ENCODE measurements at places on chromosomes 11 and 22.

DNA sequence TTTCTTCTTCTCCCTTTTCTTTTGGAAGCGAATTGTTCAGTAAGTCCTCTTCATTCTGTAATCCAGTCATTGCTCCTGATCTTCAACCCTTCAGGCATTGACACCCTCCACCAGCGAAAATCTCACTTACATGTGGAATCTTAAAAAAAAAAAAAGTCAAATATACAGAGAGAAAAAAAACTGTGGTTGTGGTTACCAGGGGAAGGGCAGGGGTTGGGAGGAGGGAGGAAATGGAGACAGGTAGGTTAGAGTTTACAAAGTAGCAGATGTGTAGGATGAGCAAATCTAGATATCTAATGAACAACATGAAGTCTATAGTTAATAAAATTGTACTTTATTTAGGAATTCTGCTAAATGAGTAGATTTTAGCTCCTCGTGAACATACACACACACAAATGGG, 17.7 kb upstream of the TMEM123 start:
- no peak for DNase-seq

DNA sequence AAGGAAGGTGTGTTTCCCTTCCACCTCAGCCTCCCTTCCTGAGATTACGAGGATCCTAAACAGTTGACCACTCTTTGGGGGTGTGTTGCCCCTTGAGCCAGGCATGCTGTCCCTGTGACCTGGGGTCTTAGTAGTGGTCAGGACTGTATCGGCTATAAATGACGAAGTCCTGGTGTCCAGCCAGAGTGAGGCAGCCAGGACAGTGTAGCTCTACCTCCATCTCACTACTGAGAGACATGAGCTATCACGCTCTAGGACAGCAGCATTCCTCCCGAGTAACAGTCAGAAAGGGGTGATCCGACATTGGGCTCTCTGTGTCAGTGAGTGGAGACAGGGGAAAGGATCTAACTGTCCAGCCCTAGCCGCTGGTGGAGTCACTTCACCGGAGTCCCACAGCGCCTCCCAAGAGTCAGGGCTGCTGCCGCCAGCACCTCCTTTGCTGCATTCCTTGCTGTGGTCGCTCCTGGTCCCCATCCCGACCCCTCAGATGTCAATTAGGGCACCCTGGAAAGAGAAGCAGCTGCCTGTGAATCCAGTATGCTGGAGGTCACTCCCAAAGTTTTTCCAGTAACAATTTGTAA, 3.3 kb upstream of the B3GNT6 start:
- DNase-seq: no peak

GRCh38 chr11:68315171-68315920, 3.0 kb downstream of the LRP5 start:
- peak; percentile 28 for DNase-seq

DNA sequence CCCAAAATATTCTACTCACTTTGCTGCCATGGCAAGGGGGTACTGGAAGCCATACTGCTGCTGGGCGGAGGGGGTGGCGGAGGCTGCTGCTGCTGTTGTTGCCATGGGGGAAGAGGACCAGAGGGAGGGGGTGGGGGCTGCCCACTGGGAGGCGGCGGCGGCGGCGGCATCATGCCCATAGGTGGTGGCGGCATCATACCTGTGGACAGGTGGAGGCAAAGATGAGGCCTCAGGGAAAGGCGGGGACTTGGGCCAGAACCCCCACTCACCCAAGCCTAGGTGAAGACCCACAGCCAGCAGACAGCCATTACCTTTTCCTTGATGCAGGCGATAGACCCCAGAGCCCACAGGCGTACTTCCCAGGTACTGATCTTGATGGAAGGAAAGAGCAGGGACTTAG, 7.1 kb upstream of the PYGM start:
- no peak for DNase-seq

- peak; percentile 18 for DNase-seq
Observed at GRCh38 chr11:95968585-95968984, 44.7 kb upstream of the MTMR2 start.

DNA sequence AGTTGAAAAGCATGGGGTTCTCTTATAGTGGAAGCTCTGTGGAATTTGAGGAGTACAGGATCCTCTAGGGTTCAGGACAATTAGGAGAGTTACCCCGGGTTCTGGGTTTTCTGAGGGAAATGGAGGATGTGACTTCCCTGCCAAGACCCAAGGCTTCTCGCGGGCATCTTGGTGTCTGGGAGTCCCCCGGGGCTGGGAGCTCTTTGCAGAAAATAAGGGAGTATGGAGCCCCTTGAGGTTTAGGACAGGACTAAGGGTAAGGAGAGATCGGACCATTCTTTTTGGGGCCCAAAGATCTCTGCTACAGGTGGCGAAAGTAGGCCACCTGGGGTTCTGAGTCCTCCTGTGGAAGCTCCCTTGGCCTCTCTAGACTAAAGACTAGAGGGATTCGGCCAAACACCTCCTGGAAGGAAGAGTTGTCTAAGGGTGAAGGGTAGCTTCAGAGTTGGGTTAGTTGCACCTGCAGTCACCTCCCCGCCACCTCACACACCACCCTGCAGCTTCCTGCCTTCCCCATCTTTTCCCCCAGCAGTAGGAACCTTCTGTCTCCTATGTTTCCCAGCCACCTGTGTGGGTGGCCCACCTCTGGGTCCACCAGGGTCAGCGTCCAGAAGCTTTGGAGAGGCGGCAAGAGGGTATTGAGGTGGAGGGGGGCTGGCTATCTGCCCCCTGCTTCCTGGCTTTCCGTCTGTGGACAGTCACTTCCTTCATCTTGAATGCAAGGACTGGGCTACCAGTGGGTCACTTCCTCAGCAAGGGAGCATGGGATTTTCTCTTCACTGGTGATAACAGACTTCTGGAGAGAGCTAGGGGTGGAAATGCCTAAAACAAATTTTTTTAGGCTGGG, 908 bp downstream of the LIMK2 start:
- no peak for DNase-seq

- DNase-seq: peak; percentile 33
Observed at GRCh38 chr11:59857439-59858434, 8.6 kb downstream of the TCN1 start.

GRCh38 chr22:21699643-21700042, 33.8 kb downstream of the PPIL2 start:
- no peak for DNase-seq

DNA sequence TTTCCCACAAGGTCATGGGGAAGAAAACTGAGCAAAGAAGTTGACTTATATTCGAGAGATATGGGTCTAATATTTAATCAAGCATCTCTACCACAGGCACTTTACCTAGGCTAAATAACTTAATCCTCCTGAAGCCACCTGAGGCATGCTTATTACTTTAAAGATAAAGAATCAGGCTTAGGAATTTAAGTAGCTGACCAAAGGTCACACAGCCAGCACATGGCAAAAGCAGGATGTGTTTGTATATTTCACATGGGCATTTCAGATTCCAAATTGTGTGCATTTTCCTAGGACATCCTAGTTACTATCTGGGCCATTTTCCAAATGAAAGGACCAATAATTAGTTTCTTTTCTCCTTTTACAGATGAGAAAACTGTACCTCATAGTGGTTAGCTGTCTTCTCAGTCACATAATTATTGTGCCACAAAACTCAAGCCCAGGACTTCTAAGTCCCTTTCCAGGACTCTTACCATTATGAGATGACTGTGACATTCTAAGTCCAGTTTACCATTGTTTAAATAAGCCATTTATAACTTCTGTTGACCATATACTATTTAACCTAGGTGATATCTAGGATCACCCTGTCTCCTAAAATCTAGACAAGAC, 112.1 kb upstream of the ZC3H12C start:
- no peak for DNase-seq

Measured in erythroblast (primary cell).